Breast epithelium (tissue), 4 donors: ENCODE measurements at places on chromosomes 4 and X. TPM values are rescaled to one million over a fixed set of nuclear protein-coding genes. Genes with fewer than 3 reads are reported as not detected.
A peak's percentile ranks its signal among the peaks of the same experiment; 100 is the strongest.

GRCh38 chr4:126976850-126977632 is 655.7 kb upstream of the INTU start:
- no peak for DNase-seq

GRCh38 chrX:13721819-13722519 is 12.5 kb downstream of the TRAPPC2 start:
- DNase-seq = no peak

GRCh38 chr4:109729718-109730618 is at the start of gene PLA2G12A:
Gene PLA2G12A, minus strand, starts transcription at chr4:109730070. Its CDS starts 261 bp downstream, at chr4:109729809.
- peak; percentile 86 for DNase-seq

- no peak for DNase-seq
Measured at GRCh38 chrX:105973387-105973739, 65.2 kb downstream of the SERPINA7 start.

DNA sequence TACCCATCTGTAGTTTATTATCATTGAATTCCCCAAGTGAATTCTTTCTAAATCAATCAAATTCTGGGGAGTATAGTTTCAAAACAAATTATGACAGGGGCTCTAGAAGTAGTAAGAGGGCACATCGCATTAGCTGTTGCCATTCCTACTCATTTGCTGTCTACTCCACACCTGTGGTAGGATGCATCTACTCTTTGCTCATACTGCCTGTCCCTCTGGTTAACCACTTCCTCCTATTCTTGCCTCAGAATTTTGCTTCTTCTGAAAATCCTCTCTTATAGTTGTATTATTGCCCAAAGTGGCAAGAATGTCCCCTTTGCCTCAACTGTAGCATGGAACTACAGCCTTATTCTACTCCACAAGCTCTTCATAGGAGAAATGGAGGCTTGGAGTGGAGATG is 12.7 kb upstream of the DGKK start:
- no peak for DNase-seq

DNA sequence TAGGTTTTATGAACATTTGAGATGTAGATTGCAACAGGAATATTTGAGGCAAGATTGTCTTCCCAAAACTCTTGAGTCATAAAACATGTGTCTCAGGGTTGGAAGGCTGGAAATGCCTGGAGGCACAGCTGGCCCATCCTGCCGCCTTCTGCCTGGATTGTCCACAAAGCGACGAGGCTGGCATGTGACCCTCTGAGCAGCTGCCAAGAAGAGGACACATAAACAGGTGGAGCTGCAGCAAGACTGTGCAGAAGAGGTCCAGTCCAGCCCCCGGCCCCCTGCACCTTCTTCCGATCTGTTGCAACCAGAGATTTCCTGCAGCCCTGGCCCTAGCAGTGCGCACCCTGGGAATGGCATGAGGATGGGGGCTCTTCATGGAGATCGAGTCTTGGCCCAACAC is 101.9 kb upstream of the BCOR start:
- DNase-seq = peak; percentile 61

LRCH2 gene
- total RNA-seq = 2.0 TPM

DNA sequence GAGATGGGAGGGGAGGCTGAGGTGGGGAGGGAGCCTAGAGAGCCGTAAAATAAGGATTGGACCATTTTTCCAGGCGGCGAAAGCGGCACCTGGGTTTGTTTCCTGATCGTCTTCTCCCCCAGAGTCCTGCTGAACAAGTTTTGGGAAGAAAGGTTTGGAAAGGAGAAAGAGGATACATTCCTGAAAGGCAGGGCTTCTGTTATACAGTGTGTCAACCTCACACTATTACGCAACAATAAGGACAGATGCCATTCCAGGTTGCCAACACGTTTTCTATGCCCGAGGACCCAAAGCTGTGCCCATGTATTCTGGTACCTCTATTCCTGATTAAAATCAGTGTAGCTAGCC is 658 bp downstream of the SCOC start:
- DNase-seq = no peak

DNA sequence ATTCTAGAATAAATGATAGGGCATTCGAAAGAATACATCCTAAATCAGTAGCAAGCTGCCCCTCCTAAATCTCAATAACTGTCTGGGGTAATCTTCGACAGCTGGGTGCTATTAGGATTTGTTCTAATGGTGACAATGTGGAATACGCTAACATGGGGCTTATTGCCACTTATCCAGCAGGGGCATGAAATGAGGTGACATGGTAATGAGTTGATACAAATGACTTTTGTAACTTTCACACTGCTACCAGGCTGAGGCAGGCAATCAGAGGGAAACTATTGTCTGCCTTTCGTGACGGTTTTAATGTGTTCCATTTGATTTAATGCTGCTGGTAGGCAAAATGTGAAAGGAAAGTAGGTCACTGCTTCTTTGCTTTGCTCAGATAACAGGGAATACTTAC is 1047.4 kb upstream of the PABPC4L start:
- no peak for DNase-seq

EIF4E gene
- 97.2 TPM for total RNA-seq

DNA sequence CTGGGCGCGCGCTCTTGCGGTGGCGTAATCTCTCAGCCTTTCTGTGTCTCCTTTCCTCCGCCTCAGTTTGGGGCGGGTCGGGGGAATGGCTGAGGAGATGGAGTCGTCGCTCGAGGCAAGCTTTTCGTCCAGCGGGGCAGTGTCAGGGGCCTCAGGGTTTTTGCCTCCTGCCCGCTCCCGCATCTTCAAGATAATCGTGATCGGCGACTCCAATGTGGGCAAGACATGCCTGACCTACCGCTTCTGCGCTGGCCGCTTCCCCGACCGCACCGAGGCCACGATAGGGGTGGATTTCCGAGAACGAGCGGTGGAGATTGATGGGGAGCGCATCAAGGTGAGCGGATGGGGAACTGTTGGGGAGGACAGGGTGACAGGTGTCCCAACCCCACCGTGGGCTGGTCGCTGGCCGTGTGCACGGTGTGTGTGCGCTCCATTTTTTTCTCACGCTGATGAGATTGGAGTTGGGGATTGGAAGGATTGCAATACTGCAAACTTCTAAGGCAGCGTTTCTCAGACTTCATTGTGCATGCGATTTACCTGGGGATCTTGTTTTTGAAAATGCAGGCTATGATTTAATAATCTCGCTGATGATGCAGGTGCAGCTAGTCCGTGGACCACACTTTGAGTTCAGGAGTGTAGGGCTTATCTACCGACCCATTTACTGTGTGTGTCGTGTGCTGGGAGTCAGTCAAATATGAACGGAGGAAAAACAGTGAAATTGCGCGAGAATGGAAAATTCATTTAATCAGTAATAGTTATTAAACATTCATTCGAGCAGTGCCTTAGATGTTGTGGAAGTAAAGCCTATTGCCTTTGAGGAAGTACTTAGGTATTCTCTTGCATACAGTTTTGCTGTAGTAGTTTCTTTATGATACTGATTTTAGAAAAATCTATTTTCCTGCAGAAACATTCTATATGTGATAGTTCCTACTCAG is at the start of gene RAB33B:
RAB33B (plus strand) TSS at position 11 of the 935 bp plus-strand sequence; CDS start at position 86, 75 bp downstream.
- DNase-seq = no peak

TECRL gene
- not detected for total RNA-seq

- DNase-seq = no peak
Measured at GRCh38 chr4:165328708-165329107, 1.2 kb downstream of the MSMO1 start.

TRIM75 gene
- total RNA-seq = not detected

ZMAT1 gene
- total RNA-seq = 16.7 TPM

DNA sequence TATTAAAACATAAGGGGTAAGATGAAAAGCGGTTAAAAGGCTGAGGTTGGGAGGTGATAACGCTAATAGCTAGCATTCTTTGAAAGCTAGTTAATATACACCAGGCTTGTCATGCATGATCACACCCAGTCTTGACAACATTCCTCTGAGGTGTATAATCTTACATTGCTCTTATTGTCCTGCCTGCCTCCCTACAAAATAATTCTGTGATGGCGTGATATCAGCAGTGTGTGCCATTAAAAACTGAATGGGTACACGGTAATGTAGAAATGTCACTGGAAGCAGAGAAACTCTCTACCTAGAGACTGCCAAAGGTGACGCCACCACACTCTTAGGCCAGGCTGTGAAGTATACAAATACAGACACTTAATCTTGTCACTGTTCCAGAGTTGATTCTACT is 68.1 kb downstream of the DIAPH2 start:
- DNase-seq = no peak

YY2 gene
- total RNA-seq = 3.5 TPM

DNA sequence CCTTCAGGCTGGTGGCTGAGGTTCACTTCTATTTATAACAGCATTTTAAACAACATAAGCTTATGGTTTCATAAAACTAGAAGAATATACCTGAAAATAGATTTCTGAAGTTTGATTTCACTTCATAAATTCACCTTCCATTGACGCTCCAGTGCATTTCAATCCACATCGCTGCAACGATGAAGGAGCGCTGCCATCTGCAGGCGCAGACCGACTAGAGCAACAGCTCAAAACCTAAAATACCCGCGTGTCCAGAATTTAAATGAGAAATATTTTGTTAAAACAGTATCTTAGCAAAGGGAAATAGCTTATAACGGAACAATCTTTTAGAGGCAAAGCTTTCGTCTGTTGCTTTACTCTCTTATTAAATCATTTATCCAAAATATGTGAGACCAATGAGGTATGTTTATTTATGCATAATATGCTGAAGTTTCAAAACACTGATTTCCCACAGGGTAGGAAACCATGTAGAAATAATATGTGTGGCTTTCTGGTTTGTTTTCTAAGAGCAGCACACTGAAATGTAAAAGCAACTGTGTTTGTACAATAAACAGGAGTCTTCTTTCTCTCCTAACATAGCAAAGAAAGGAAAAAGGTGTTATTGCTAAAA is 816.4 kb upstream of the FRG1 start:
- DNase-seq = no peak

- DNase-seq = no peak
Measured at GRCh38 chr4:112448306-112449132, 67.5 kb downstream of the NEUROG2 start.

DNA sequence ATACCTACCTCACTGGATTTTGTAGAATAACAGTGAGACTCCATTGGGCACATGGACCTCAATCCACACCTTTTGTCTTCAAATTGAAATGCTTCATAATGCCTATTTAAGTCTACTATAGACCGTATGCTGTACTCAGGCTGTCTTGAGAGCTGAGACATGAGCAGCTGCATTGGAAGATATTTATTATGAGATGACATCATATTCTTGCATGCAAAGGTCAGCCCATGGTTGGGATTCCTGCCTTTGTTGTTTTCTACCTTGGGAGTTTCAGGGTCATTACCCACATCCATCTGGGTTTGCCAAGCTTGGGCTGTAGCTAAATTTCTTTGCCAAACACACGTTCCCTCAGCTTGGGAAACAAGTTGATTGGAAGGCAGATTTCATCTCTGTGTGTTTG is 33.2 kb upstream of the MAMLD1 start:
- no peak for DNase-seq

DNA sequence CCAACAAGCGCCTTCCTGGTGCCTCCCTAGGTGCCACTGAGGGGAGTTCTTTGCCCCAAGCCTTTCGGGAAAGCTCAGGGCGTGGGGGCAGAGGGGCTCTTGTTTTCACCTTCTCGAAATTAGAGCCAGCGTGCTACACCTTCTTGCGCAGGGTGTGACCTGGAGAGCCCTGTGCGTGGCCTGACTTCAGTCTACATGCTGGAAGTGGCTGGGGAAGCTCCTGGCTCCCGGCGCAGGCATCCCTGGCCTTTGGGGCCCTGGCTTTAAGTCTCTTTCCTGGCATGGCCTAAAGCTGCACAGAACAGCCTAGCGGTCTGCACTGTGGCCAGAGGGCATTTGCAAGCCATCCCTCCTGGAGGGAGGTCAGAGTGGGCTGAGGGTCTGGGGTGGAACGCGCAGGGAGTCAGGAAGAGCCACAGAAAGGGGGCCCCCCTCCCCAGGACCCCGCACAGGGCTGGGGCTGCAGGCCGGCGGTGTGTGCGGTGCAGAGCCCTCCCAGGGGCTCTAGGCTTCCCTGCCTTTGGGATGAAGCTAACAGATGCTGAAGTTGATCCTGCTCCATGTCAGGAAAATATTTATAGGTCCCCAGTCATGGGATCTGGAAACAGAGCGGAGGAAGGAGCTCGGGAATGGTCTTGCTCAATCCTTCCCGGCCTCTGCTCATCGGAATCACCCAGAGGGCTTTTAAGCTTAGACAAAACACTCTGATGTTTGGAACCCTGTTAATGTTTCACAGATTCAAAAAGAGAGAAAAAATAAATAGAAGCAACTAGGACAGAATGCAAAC is 781 bp upstream of the SPON2 start:
- peak; percentile 50 for DNase-seq

DNA sequence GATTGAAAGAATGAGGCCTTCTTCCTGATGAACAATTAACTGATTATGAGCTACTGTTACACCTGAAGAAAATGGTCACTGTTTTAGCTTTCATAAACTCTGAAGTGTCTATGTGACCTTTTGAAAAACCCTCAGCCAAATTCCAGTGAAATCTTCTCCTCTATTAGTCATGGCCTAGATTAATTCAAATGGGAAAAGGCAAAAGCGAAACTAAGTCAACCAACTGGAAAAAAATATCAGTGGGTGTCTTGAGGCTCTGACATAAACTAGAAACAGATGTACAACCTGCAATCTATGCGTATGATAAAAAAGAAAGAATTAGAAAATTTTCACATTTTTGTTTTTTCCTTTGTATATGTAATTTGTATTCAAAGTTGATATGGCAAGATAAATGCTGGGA is 169.4 kb upstream of the BANK1 start:
- no peak for DNase-seq

GRCh38 chr4:9820343-9820742 is 38.9 kb downstream of the DRD5 start:
- no peak for DNase-seq

ASB12 gene
- total RNA-seq = 0.29 TPM

TRIM2 gene
- 52.4 TPM for total RNA-seq

AMBN gene
- total RNA-seq = not detected

- DNase-seq = no peak
Measured at GRCh38 chrX:123155327-123155726, 28.8 kb upstream of the GRIA3 start.

DNA sequence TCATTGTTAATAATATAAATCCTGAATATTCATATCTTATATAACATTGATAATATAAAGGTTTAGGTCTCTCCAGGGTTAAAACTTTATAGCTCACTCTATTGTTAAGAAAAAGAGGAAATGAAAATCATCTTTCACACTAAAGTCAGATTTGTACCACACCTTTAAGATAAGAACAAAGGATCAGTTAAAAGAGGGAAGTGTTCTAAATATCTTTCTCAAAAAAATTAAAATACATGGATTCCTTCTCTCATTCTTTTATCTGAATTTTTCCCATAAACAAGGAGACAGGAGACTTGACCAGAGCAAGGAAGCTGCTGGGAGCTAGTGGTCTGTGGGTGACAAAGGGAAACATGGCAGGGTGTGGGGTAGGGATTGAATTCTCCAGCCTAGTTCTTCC is 323.0 kb upstream of the CPXCR1 start:
- no peak for DNase-seq
